Common myeloid progenitor, CD34-positive (primary cell): ENCODE measurements at places on chromosomes 1 and 21.

DNA sequence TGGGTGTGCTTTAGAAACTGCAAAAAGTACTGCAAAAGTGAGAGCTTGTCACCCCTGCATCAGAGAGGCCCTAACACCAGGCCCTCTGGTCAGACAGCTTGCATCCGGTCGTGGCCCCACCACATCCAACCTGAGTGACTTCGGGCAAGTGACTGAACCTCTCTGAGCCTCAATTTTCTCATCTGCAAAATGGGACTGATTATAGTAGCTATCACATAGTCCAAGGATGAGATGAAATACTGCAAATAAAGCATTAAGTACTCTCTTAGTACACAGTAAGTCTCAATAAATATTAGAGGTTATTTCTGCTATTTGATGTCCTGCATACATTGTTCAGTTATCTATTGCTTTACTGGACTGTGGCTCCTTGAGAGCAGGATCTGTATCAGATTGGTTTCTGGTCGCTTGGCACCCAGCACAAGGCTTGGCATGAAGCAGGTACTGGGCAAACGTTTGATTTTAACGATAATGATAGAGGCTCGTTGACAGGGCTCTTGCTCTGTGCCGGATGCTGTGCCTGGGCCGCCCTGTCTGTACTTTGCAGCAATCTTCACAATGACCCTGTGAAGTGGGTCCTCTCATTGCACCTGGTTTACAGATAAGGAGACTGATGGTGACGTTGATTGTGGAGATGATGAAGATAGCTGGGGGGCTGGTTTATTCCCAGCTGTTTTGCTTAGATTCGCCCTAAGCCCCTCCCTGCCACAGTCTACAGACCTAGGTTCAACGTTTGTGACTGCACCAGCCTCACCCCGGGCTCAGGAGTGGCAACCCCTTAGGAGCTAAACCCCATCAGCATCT, 43.6 kb downstream of the RAP1GAP start:
- no peak for DNase-seq

DNA sequence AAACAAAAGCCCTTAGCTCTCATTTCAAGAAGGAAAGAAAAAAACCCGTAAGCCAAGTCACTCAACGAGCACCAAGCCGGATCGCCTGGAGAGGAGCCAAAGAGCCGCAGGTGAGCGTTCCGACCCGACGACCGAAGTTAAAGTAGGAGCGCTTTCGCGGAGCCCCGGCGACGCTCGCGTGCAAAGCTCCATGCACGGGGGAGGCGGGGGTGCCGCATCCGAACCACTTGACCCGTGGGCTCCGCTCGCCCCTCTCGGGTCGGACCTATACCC, 382 bp downstream of the GPBP1L1 start:
- DNase-seq = peak; percentile 54

DNA sequence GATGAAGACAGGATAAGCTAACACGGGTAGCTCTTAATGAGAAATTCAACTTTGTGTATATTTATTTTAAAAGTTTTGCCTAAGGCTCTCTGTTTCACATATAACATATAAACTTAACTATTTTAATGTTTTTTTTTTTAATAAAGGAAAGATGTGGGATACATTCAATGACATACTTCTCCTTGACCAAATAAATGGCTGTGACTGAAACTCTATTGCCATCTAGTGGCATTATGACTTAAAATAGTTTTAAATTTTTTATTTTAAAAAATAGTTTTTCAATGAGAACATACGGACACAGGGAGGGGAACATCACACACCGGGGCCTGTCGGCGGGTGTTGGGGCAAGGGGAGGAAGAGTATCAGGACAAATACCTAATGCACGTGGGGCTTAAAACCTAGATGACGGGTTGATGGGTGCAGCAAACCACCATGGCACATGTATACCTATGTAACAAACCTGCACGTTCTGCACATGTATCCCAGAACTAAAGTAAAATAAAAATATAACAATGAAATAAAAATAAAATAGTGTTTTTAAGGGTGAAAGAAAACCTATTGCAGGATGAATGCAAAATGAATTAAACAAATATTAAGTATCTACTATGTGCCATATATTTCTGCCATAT, 83.4 kb downstream of the LYST start:
- peak; percentile 44 for DNase-seq

- no peak for DNase-seq
These were observed 140.7 kb downstream of the SLC45A1 start for GRCh38 chr1:8458607-8459006.

DNA sequence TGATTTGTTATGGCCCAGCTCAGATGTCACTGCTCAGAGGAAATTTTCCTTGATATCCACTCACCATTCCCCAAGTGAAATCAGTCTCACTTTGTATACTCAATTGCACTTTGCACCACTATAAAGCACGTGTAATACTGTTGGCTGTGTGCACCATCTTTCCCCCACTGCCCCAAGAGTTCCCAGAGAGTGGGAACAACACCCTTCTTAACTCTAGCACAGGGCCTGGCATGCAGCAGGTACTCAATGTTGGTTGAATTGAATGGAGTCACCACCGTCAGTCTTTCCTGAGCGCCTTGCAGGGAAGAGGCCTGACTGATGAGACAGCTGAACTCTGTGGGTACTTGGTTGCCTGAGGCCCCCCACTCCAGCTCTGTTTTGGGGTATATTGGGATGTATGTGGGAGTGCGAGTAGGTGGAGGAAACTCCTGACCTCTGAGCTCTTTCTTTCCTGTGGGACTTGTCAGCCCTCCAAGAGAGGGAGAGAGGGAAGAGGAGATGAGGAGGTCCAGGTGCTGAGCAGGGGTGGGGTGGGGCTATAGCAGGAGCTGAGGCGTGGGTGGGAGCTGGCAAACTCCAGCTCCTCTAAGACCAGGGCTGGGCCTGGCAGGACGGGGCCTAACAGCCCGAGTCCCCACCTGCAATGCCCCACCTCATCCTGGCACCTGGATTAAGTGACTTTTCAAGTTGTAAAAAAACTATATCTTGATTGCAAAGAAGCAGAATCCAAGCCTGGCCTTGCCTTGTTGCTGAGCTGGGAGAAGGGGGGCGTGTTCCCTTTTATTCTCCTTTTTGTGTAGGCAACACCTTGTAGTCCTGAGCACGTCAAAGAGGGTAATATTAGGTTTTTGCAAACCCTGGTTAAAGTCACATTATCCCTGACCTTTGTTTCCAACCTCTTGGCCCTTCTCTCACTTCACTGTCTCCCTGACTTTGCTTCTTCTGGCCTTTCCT, 19.4 kb upstream of the WASF2 start:
- DNase-seq = no peak

DNA sequence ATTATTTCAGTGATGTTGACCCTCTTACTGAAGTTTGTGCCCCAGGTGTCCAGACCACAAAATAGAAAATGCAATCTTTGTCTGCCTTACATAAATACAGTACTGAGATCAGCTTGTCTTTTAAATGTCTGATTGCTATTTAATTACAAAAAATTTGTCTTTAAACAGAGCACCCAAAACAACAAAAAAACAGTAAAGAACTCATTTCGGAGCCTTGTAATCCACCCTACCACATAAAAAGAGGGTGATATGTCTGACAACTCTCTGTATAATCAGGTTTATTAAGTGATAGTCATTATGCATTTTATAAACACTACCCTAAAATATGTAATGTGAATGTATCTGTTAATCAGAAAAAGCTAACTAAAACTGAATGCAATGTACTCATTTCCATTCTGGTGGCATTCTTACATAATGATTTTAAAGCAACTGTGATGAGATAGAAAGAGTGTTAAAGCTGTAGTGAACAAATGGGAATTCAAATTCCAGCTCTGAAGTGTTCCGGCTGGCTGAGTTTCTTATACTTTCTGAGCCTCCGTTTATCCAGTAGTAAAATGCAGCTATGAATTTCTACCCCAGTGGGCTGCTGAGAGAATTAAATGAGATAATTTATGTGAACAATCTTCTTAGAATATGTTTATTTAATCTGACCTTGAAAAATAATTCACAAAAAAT, 486.6 kb downstream of the USP25 start:
- no peak for DNase-seq

GRCh38 chr1:39167632-39168209, 36.8 kb upstream of the MACF1 start:
- DNase-seq = no peak

DNA sequence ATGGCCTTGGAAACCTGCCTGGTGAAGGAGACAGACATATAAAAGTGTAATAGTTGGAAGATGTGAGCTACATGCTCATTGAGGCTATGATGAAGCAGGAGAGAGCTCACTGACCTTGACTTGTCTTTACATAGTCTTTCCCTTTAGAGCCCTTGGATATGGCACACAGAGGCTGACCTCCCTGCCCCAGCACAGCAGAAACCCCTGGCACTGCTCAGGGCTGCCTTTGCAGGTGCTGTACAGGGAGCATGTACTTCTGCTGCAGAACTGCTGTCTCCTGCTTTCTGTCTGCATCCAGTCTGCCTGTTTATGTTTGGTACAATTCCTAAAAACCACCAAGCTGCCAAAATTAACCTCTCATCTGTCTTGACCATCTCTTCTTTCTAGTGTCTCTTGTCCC, 80.5 kb downstream of the C1orf21 start:
- DNase-seq = no peak

DNA sequence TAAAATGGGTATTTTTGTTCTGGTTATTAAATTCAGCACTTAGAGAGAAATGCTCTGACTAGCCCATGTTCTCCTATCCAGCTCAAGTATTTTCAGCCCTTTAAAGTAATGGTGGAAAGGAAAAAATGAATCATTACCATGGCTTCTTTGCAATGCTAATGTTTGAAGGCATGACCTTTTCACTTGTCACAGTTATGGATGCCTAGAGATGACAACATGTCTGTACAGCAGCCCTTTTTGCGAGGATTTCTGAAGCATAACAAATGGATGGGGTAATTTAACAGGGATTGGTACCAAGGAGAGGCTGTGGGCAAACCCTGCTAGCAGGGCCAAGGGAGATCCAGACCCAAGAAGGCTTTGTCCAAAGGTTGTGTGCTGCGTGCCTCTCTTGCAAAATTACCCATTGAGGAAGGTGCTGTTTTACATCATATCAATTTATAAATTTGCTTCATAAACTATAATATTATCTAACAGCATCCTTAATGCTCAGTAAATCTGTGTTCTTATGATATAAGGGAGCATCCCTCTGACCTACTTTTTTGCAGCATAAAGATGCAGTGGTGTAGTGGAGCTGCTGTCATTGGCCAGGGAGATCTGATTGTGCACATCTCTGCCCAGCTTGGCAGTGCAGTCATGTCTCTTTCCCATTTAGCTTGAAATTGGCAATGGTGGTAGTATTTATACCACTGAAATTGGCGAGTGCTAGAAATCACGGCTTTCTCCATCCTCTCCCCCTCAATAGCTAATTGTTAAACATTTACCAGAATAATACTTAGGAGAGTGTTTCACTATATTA, 327.1 kb downstream of the PCP4 start:
- DNase-seq = no peak

GRCh38 chr1:16980473-16981268, at the start of gene MFAP2:
Gene MFAP2 (minus strand): TSS chr1:16980620. CDS start chr1:16978273, 2,347 bp downstream.
- peak; percentile 32 for DNase-seq

GRCh38 chr1:3468236-3469103, 14.0 kb downstream of the ARHGEF16 start:
- DNase-seq = no peak

DNA sequence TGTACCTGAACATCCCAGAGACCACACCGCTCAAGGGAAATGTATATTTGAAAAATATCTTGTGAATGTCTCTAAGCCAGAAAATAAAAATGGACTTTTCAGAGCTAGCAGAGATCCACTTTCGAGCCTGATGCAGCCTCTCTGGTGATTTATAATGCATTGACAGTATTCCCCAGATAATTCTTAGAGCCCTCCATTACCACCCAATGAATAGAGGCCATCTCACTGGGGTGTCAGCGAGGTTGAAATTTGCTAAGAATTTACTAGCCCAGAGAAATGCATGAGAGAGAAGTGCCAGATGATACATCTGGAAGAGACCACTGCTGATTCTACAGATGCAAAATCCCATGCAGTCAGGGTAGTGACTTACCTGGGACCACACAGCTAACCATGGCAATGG, 25.5 kb upstream of the NTPCR start:
- no peak for DNase-seq

DNA sequence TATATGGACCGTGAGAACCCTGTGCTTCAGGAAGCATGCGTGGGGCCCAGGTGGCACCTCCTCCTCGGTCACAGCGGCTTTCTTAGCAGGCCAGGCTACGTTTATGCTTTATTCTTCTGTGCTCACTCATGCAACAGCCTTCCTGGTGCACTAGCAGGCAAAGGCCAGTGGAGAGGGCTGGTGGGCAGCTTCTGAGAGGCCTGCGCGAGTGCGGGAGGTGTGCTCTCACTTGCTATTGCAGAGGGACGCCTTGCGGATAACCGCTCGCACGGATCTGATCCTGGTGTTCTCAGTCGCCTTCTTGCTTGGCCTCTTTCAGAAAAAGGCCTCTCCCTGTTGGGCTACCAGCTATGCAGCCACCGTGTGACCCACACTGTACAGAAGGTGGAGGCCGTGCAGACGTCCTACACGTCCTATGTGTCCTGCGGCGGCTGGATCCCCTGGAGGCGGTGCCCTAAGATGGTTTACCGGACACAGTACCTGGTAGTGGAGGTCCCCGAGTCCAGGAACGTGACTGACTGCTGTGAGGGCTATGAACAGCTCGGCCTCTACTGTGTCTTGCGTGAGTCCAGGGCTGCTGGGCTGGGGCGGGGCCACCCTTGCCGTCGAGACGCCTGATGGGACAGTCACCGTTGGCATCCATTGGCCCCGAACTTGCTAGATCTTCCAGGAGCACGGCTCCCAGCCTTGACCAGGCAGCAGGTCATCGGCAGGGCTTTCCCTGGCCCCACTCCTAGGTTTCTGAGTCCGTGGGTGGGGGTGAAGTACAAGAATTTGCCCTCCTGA, 4.8 kb downstream of the UMODL1 start:
- no peak for DNase-seq

DNA sequence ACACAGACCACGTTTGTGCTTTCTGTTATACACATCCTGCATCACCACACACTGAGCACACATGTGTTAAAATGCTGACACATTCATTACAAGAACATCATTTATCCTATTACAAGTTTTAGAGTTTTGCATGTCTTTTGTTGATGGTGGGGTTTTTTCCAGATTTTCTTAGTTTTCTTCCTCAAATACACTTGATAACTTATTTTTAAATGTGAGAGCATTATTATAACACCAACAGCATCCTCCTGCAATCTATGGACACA, 67.3 kb downstream of the TGFBR3 start:
- no peak for DNase-seq

DNA sequence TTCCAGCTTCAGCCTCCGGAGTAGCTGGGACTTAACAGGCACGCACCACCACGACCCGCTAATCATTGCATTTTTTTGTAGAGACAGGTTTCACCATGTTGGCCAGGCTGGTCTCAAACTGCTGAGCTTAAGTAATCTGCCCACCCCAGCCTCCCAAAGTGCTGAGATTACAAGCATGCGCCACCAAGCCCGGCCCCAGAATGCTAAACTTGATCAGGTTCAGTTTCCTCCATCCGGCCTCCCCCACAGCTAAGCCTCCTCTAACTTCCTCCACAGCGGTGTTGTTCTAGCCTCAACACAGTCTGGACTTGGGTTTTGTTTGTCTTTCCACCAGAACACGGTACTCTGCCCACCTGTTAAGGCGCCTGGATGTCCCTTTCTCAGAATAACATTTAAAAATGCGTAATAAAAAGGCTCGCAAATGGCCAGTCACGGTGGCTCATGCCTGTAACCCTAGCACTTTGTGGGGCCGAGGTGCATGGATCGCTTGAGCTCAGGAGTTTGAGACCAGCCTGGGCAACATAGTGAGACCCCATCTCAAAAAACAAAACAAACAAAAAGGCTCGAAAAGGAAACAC, 2.4 kb downstream of the PARP1 start:
- DNase-seq = peak; percentile 47
